Right ventricle myocardium inferior (tissue), 1 donor: ENCODE measurements at places on chromosomes 6 and 20. TPM values are rescaled to one million over a fixed set of nuclear protein-coding genes. Genes with fewer than 3 reads are reported as not detected.

GRCh38 chr6:128172081-128172480 lies 271.2 kb upstream of the THEMIS start:
- no peak for DNase-seq

GRCh38 chr20:62285151-62285550 lies 17.6 kb upstream of the ADRM1 start:
- DNase-seq = no peak

- no peak for DNase-seq
These were observed 16.3 kb downstream of the GNAS start for GRCh38 chr20:58868795-58869194.

MYLK2 gene
- total RNA-seq = 0.35 TPM

- DNase-seq = peak; percentile 84
These were observed 435 bp downstream of the CENPB start for GRCh38 chr20:3786126-3786484.
